ENCODE measurements at places on chromosomes 2 and 18. TPM values are rescaled to one million over a fixed set of nuclear protein-coding genes. Genes with fewer than 3 reads are reported as not detected.

The ABCG8 gene
- total RNA-seq, result not detected

- no peaks in the 10 kb centered on the region for H3K27me3 ChIP-seq
- H3K36me3 ChIP-seq, result no peaks in the 10 kb centered on the region
- no peak overlapping the region for H3K4me3 ChIP-seq
- no peaks in the 10 kb centered on the region for H3K4me1 ChIP-seq
- H3K27ac ChIP-seq, result no peak overlapping the region
Measured at GRCh38 chr2:240858871-240859270, 9.8 kb upstream of the AGXT start.

DNA sequence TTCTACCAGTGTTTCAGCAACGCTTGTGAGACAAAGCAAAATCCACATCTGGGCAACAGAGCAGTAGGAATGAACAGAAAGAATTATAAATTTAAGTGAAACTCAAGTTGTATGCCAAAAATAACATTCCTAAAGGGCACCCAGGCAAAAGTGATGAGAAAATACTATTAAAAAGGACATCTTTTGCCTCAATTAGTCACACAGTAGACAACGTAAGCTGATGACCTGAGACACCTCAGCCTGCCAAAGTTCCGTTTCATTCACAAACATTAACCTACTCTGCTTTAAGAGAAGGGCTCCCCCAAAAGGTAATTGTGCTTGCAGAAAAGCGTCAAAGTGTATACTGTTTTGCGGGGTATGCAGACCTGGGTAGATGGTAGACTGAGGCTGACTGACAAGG is 7.2 kb downstream of the HDLBP start:
- peaks cover 55% of the 10 kb centered on the region for H3K4me1 ChIP-seq
- no peak overlapping the region for H3K4me3 ChIP-seq
- no peaks in the 10 kb centered on the region for H3K27me3 ChIP-seq
- DNase-seq, result no peak
- no peaks in the 10 kb centered on the region for H3K36me3 ChIP-seq

DNA sequence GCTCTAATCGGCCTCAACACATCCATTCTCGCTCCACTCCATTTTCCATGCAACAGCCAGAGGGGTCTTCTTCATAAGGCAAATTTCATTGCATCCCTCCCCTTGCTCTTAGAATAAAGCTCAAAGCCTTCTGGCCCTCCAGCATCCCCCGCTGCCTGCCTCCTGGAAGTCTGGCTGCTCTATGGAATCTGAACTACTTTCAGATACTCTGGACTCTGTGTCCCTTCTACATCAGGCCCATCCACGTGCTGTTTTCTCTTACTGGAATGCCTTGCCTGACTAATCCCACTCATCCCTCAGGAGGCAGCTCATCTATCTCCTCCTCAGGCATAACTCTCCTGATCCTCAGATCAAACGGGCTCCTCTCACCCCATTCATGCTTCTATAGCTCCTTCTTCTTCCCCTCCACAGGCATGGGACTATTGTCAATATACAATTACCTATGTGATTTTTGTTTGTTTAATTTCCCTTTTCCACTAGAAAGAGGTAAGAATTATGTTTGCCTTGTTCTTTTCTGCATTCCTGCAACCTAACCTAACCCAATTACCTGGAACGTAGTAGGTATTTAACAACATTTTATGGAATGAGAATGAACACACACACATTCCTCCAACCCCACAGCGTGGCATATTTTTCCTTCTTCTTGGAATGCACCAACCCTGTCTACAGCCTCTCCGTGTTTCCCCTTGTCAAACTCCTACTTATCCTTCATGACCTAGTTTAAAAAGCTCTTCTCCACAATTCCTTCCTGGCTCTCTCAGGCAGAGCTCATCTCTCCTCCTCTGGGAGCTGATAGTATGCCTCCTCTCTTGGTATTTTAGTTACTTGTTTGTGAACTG is 49.5 kb downstream of the LBH start:
- no peaks in the 10 kb centered on the region for H3K27me3 ChIP-seq
- DNase-seq, result no peak
- H3K36me3 ChIP-seq, result no peaks in the 10 kb centered on the region
- H3K27ac ChIP-seq, result no peak overlapping the region
- H3K4me1 ChIP-seq, result peaks cover 6% of the 10 kb centered on the region

The DYNAP gene
- total RNA-seq, result not detected

The FIGN gene
- total RNA-seq, result 3.2 TPM

The CPS1 gene
- total RNA-seq, result 8.8 TPM

GRCh38 chr2:211730215-211730614 is 808.4 kb downstream of the ERBB4 start:
- no peaks in the 10 kb centered on the region for H3K27me3 ChIP-seq
- H3K27ac ChIP-seq, result no peak overlapping the region
- H3K4me1 ChIP-seq, result no peaks in the 10 kb centered on the region
- no peak for DNase-seq
- H3K36me3 ChIP-seq, result no peaks in the 10 kb centered on the region
- H3K4me3 ChIP-seq, result no peak overlapping the region

GRCh38 chr2:18855027-18855426 is 265.7 kb upstream of the NT5C1B start:
- no peaks in the 10 kb centered on the region for H3K4me1 ChIP-seq
- no peak overlapping the region for H3K4me3 ChIP-seq
- H3K36me3 ChIP-seq, result no peaks in the 10 kb centered on the region
- no peaks in the 10 kb centered on the region for H3K27me3 ChIP-seq
- H3K27ac ChIP-seq, result no peak overlapping the region
- no peak for DNase-seq

- H3K4me1 ChIP-seq, result no peaks in the 10 kb centered on the region
- H3K4me3 ChIP-seq, result no peak overlapping the region
- H3K36me3 ChIP-seq, result no peaks in the 10 kb centered on the region
- no peaks in the 10 kb centered on the region for H3K27me3 ChIP-seq
- no peak overlapping the region for H3K27ac ChIP-seq
- DNase-seq, result no peak
Measured at GRCh38 chr2:190843890-190844699, 36.5 kb upstream of the GLS start.

DNA sequence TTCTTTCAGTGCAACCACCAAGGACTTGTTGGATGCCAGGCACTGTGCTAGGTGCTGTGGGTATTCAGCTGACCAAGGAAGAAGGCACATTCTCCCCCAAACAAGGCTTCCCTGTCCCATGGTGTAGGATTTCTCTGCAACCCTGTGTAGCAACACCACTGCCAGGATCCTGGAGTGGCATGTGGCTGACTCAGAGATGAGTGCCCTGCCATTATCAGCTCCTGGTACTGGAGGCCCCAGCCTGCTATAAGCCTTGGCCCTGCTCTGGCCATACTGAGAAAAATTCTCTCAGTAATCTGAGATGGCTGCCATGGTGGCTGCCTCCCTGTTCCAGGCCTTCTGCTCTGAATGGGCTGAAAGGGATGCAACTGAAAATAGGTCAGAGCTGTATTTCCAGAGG is 4.3 kb downstream of the SMYD5 start:
- no peak overlapping the region for H3K4me3 ChIP-seq
- no peak overlapping the region for H3K27ac ChIP-seq
- H3K36me3 ChIP-seq, result no peaks in the 10 kb centered on the region

- H3K4me3 ChIP-seq, result no peak overlapping the region
- no peaks in the 10 kb centered on the region for H3K36me3 ChIP-seq
- no peak for DNase-seq
- no peaks in the 10 kb centered on the region for H3K4me1 ChIP-seq
Measured at GRCh38 chr2:176710657-176711186, 441.5 kb downstream of the MTX2 start.

- no peak for DNase-seq
- H3K27ac ChIP-seq, result peak overlapping the region; percentile 48
- H3K36me3 ChIP-seq, result no peaks in the 10 kb centered on the region
- no peaks in the 10 kb centered on the region for H3K27me3 ChIP-seq
Measured at GRCh38 chr2:54483426-54483825, 27.3 kb downstream of the SPTBN1 start.

- H3K27me3 ChIP-seq, result no peaks in the 10 kb centered on the region
- no peaks in the 10 kb centered on the region for H3K4me1 ChIP-seq
- peaks cover 31% of the 10 kb centered on the region for H3K36me3 ChIP-seq
- no peak overlapping the region for H3K4me3 ChIP-seq
Measured at GRCh38 chr2:97798416-97798815, 85.0 kb downstream of the ZAP70 start.

- no peaks in the 10 kb centered on the region for H3K27me3 ChIP-seq
- H3K4me1 ChIP-seq, result no peaks in the 10 kb centered on the region
Measured at GRCh38 chr2:235347691-235348090, 146.2 kb upstream of the AGAP1 start.

DNA sequence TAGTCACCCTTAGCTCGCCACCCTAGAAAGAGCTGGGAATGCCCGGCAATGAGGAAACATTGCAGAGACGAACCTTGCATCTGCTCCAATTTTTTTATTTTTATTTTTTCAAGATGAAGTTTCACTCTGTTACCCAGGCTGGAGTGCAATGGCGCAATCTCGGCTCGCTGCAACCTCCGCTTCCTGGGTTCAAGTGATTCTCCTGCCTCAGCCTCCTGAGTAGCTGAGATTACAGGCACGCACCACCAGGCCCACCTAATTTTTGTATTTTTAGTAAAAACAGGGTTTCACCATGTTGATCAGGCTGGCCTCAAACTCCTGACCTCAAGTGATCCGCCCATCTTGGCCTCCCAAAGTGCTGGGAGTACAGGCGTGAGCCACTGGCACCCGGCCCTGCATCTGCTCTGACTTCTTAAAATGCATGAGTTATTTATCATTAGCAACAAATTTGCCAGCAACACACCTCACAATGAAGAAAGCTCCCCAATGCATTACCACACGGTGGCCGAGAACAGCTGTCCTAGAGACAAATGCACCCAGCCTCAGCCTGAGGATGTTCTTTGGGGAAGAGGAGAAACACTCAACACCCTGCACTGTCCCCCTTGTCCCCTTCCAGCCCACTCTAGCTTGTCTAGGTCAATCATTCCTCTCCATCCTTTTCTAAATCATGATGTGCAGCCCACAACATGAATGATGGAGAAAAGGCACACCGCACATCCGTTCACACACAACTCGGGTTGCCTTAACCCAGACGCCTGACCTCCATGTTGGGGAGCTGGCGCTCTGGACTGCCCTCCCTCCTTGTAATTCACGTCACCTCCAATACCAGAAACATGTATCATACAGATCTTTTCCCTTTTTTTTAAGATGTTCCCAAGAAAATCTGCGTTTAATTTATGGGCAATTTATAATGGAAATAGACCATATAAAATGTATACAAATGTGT is 46.9 kb downstream of the TTC32 start:
- no peaks in the 10 kb centered on the region for H3K4me1 ChIP-seq
- H3K4me3 ChIP-seq, result no peak overlapping the region
- no peak overlapping the region for H3K27ac ChIP-seq
- no peak for DNase-seq
- no peaks in the 10 kb centered on the region for H3K27me3 ChIP-seq

DNA sequence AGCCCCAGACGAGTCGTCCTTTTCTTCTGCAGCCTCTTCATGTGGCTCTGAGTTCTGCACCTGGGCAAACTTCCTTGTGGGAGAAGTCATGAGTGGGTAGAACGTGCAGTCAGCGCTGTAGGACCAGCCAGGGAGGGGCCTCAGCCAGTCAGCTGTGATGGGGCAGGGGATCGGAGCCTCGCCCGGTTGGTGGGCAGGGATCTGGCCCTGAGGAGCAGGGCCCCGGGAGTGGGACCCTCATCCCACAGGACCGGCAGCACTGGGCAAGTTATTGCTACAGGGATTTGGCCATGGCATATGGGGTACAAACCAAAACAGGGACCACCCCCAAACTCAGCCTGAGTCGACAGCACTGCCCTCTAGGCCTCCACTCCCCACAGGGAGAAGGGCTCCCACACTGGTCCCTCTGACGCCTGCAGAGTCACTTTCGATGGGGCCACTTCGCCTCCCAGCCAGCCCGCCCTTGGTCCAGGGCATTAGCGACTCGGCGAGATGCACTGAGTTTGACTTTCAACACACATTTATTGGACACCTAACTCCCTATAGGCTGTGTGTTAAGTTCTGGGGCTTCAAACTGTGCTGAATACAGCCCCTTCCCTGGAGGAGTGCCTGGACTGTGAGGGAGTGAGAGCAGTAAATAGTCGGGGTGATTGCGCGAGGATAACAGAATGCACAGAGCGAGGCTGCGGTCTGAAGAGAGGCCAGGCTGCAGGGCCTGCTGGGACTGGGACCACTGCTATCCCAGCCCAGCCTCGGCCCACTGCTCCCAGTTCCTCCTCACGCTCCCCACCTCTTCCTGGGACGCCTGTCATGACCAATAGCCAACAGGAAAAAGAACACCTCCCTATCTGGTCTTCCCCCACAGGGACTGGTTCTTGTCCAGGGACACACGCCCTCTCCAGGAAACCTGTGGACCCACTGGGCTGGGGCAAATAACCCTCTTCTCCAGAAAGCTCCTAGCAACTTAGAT is 55.9 kb downstream of the SDC1 start:
- no peak for DNase-seq
- peak overlapping the region; percentile 40 for H3K27ac ChIP-seq
- H3K4me3 ChIP-seq, result no peak overlapping the region
- no peaks in the 10 kb centered on the region for H3K27me3 ChIP-seq
- H3K36me3 ChIP-seq, result no peaks in the 10 kb centered on the region
- H3K4me1 ChIP-seq, result peaks cover 47% of the 10 kb centered on the region

- no peaks in the 10 kb centered on the region for H3K27me3 ChIP-seq
- DNase-seq, result no peak
- H3K4me3 ChIP-seq, result no peak overlapping the region
- H3K27ac ChIP-seq, result no peak overlapping the region
- no peaks in the 10 kb centered on the region for H3K4me1 ChIP-seq
- no peaks in the 10 kb centered on the region for H3K36me3 ChIP-seq
Measured at GRCh38 chr2:136324966-136325365, 207.0 kb upstream of the CXCR4 start.

The CFAP210 gene
- total RNA-seq, result 0.49 TPM

The LYPD6 gene
- total RNA-seq, result 0.25 TPM

DNA sequence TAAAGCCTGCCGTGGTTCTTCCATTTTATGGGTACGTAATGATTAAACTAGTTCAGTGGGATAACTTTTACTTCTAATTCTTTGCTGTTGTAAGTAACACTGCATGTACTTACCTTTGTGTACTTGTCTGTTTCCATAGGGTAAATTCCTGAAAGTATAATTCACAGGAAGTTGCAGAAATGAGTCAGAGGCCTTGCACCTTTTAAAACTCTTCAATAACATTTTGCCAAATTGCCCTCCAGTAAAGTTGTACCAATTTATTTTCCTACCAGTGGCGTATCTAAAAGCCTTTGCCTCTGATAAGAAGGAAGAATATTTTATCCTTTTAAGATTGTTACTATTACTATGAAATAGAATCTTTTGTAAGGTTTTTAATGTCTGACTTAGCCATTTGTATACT is 65.1 kb downstream of the CAB39 start:
- H3K27me3 ChIP-seq, result no peaks in the 10 kb centered on the region
- H3K27ac ChIP-seq, result no peak overlapping the region
- no peak for DNase-seq

GRCh38 chr2:180443888-180444287 is 436.8 kb upstream of the CWC22 start:
- H3K27me3 ChIP-seq, result no peaks in the 10 kb centered on the region
- no peaks in the 10 kb centered on the region for H3K4me1 ChIP-seq
- H3K4me3 ChIP-seq, result no peak overlapping the region
- DNase-seq, result no peak
- H3K36me3 ChIP-seq, result no peaks in the 10 kb centered on the region

The CCDC141 gene
- 2.0 TPM for total RNA-seq

GRCh38 chr18:3067165-3067661 is 54.3 kb upstream of the LPIN2 start:
- no peaks in the 10 kb centered on the region for H3K27me3 ChIP-seq
- H3K4me1 ChIP-seq, result no peaks in the 10 kb centered on the region

- no peaks in the 10 kb centered on the region for H3K4me1 ChIP-seq
- no peaks in the 10 kb centered on the region for H3K36me3 ChIP-seq
- no peak overlapping the region for H3K4me3 ChIP-seq
Measured at GRCh38 chr2:171390941-171391516, 42.8 kb downstream of the METTL8 start.
